Kidney (tissue), 22 donors: ENCODE measurements at places on chromosomes 6 and 20. TPM values are rescaled to one million over a fixed set of nuclear protein-coding genes. Genes with fewer than 3 reads are reported as not detected.

- peak; percentile 67 for DNase-seq
Measured at GRCh38 chr20:46823271-46823751, 71.3 kb upstream of the EYA2 start.

The ACAT2 gene
- 30.5 TPM for polyA plus RNA-seq

- peak; percentile 47 for DNase-seq
Measured at GRCh38 chr6:107132330-107132954, 17.1 kb upstream of the BEND3 start.

DNA sequence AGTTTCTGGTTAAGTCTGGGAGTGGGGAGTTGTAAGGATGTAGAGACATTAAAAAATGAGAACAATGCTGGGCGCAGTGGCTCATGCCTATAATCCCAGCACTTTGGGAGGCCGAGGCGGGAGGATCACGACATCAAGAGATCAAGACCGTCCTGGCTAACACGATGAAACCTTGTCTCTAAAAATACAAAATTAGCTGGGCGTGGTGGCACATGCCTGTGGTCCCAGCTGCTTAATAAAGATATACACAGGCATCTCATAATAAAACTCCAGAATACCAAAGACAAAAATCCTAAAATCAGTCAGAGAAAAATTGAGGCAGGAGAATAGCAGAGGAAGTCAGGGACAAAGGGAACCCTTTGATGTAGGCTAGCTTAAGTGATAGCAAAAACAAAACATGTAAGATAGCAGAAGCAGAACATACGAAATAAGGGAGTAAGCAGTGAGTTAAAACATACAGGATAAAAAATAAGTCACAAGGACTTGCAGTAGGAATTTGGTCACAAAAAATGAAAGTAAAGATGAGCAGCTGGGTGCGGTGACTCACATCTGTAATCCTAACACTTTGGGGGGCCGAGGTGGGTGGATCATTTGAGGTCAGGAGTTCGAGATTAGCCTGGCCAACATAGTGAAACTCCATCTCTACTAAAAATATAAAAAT lies 23.6 kb downstream of the DDX43 start:
- no peak for DNase-seq

The CALHM5 gene
- polyA plus RNA-seq, result 2.1 TPM

GRCh38 chr6:122781716-122782115 lies 2.2 kb downstream of the FABP7 start:
- no peak for DNase-seq

- no peak for DNase-seq
Measured at GRCh38 chr6:30513451-30513850, 24.1 kb downstream of the HLA-E start.

DNA sequence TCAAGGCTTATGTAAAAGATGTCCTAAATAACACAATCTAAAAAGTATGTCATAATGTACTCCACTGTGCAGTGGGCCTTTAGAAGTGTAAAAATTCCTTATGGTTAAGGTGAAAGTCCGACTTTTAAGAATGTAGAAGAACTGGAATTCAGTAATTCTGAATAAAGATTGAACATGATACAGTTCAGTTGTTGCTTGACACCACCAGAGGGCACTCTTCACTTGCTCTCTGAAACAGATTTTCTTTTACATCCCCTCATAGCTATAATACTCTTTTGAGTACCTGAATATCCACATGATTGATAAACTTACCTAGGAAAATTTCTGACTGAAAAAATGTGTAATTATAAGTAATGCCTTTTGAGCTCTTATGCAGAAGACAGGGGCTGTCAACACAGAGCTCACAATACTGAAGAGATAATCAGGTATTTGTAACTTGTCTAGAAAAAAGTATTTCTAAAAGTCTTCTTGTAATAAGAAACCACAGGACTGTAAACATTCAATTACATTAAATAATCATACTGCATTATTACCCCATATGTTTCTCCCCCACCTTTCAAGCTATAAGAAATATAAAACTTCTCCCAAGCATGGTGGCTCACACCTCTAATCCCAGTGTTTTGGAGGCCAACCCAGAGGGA lies 92.1 kb downstream of the POPDC3 start:
- peak; percentile 68 for DNase-seq

The FOXP4 gene
- 14.0 TPM for polyA plus RNA-seq

- DNase-seq, result no peak
Measured at GRCh38 chr6:79755967-79756366, 124.8 kb downstream of the SH3BGRL2 start.

The CD24 gene
- polyA plus RNA-seq, result 980 TPM

The LPA gene
- not detected for polyA plus RNA-seq

- no peak for DNase-seq
Measured at GRCh38 chr6:78157606-78158005, 504.8 kb downstream of the MEI4 start.

The SRMS gene
- polyA plus RNA-seq, result not detected

The PAK1IP1 gene
- polyA plus RNA-seq, result 11.6 TPM

DNA sequence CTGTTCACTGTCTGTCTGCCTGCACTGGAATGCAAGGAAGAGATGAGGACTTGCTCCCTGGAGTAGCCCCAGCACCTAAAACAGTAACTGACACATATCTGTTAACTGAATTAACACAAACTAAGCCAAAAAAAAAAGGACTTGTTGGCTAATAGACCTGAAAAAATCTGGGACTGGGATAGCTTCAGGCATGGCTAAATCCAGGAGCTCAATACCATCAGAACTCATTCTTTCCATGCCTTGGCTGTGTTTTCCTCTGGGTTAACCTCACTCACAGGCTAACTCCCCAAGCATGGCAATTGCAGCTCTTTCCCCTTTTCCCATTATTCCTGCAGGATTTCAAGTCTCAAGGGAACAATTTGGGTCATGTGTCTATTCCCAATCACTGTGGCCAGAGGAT lies 21.6 kb upstream of the ARFGEF2 start:
- no peak for DNase-seq

The ANKEF1 gene
- polyA plus RNA-seq, result 1.9 TPM

- peak; percentile 2 for DNase-seq
Measured at GRCh38 chr6:34174846-34175399, 29.0 kb upstream of the GRM4 start.

The AP5S1 gene
- 16.0 TPM for polyA plus RNA-seq

The ESR1 gene
- 1.1 TPM for polyA plus RNA-seq

DNA sequence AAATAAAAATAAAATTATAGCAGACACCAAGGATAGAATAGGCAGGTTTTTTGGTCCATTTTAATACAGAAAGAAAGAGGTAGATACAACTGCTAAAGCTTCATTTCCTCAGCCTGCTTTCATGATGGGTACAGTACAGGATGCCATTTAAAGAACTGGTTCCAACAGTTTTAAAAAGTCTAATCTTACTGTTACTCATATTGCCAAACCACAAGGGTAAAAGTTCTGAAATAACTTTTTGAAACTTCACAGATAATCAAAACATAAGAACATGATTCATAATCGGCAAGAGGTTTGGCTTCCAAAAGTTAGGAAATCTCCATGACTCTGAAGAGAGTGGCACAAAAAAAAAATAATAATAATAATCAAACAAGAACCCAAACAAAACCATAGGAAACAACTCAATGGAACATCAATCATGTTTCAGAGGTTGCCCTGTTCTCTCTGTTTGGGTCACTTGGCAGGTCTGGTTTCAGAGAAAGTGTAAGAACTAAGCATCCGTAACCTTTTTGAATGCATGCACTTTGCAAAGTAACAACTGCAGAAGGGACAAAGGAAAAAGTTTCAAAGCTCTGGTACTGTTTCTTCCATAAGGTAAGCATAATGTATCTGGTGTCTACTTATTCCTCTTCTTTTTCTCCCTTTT lies 79.7 kb downstream of the SMLR1 start:
- no peak for DNase-seq

GRCh38 chr6:44457596-44457995 lies 70.1 kb downstream of the CDC5L start:
- DNase-seq, result no peak

The RNF114 gene
- 70.7 TPM for polyA plus RNA-seq

GRCh38 chr6:69775585-69775849 lies 21.3 kb downstream of the LMBRD1 start:
- no peak for DNase-seq

DNA sequence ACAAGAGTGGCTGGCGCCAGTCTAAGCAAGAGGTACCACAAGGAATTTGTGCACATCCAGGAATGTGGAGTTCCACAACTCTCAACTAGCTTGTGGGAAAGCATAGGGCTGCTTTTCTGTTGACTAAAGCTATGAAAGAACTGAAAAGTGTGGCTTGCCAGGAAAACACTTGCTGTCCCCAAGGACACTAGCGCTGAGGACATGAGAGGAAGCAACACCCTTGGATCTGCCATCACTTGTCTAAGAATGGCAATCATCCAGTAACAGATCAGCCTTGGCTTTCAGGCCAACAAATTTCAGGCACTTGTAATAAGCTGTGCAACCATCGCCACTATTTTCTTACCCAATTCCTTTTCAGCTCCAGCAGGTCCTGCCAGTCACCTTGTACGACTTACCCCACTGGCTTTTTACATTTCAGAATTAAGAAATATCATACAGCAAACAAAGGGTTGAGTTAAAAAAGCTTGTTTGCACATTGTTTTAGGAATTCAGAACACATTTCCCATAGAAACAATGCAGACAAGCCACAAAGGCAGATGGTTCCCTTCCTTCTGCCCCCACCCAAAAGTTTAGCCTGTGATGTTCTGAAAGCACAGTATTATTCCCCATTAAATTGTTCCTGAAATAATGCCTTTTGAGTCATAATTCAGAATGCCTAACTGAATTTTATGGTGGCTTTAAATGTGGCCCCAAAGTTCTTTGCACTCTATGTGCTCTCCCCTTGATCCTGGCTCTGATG lies 57.9 kb upstream of the SSTR4 start:
- no peak for DNase-seq

The FOXC1 gene
- polyA plus RNA-seq, result 18.0 TPM

The ERVFRD-1 gene
- 0.24 TPM for polyA plus RNA-seq

The RBPJL gene
- not detected for polyA plus RNA-seq
